Breast epithelium (tissue), 4 donors: ENCODE measurements at places on chromosomes 4 and X. TPM values are rescaled to one million over a fixed set of nuclear protein-coding genes. Genes with fewer than 3 reads are reported as not detected.
A peak's percentile ranks its signal among the peaks of the same experiment; 100 is the strongest.

TEX13C gene
- total RNA-seq: not detected

RIBC1 gene
- 2.9 TPM for total RNA-seq

DNA sequence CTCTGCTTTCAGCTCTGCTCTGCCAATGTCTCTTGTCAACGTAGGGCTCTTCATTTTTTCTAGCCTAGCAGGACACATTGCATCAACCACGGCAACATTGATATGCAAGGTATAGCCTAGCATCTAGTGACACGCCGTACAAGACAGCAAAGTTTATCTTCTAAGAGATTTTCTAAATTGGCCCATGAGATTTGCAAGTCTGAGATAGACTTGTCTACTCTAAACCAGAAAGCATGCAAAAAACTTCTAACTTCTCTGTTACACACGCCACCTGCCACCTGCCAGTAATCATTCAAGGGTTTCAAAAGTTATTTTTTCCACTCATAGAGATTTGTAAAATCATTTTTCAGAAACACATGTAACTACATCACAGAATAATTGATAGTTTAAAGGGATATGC, 1265.7 kb downstream of the C4orf33 start:
- no peak for DNase-seq

GRCh38 chr4:10007436-10007740, 13.9 kb downstream of the SLC2A9 start:
- DNase-seq: no peak

DNA sequence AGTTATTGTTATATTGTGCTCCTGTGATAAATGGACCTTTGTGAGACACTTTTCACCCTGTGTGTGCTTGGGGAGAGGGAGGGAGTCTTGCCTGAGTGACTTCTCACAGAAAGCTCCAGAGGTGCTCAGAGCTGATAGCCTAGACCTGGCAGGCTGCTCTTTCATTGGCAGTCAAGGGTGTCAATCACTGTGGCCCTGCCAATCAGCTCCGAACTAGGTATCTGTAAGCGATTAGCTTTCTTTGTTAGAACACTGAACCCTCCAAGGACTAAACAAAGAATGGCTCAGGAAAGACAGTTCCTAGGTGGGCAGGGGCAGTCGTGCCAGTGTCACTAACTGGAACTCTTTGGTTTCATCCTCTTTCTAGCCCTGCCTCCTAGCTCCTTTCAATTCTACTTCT, 2.7 kb upstream of the NALF2 start:
- DNase-seq: no peak

TENM3 gene
- 30.6 TPM for total RNA-seq

- DNase-seq: no peak
Measured at GRCh38 chr4:5970381-5971077, 47.7 kb downstream of the C4orf50 start.

- DNase-seq: peak; percentile 28
Measured at GRCh38 chrX:15143050-15143824, 126.6 kb downstream of the ASB9 start.

GRCh38 chr4:11485926-11486325, 57.2 kb upstream of the HS3ST1 start:
- DNase-seq: no peak

GRCh38 chr4:120824946-120825345, 97.6 kb downstream of the PRDM5 start:
- no peak for DNase-seq

GRCh38 chr4:153241970-153242838, 38.0 kb downstream of the TRIM2 start:
- DNase-seq: no peak

- DNase-seq: no peak
Measured at GRCh38 chrX:50776248-50776647, 37.7 kb downstream of the SHROOM4 start.

DNA sequence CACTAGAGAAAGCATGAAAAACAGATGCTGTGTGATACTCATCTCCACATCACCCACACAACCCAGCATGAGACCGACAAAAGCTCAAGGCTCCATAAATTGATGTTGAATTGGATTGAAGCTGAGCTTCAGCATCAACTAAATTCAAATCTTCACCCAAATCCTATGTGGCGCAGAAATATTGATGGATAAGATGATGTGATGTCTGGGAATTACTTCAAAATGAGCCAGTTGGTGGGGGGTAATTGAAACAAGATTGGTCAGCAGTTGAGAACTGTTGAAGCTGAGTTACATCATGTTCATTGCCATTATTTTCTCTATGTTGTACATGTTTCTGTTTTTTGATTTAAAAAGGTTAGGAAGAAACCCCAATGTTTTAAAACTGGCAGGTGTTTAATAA, 166.5 kb upstream of the STS start:
- DNase-seq: no peak

- peak; percentile 55 for DNase-seq
Measured at GRCh38 chr4:38663090-38663800, 754 bp upstream of the KLF3 start.

- no peak for DNase-seq
Measured at GRCh38 chr4:122797405-122798094, 29.1 kb upstream of the FGF2 start.

GRCh38 chr4:30495651-30496310, 224.4 kb upstream of the PCDH7 start:
- DNase-seq: no peak

LGI2 gene
- total RNA-seq: 0.33 TPM

BEX2 gene
- 29.4 TPM for total RNA-seq

NXF2B gene
- not detected for total RNA-seq

- DNase-seq: no peak
Measured at GRCh38 chr4:10089346-10089745, 27.3 kb downstream of the WDR1 start.

MAGEA2 gene
- not detected for total RNA-seq

DNA sequence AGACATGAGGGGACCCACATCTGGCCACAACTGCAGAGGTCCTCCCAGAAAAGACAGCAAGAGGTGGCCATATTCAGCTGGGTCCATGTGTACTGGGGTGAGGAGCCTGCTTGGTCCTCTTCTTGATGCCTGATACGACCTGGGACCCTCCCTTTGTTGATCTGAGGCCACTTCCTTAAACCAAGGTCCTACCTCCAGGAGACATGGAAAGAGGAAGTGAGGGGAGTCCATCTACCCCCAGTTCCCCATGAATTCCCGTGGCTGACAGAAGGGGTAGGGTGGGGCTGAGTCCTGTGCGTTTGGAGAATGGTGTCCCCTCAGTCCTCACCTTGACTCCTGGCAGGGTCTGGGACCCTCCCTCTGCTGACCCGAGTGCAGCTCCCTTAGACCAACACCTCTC, 2.1 kb downstream of the MAGEA10 start:
- DNase-seq: no peak

GRCh38 chrX:123959281-123960063, 2.0 kb upstream of the STAG2 start:
- DNase-seq: peak; percentile 60

RHOXF2B gene
- total RNA-seq: not detected

DNA sequence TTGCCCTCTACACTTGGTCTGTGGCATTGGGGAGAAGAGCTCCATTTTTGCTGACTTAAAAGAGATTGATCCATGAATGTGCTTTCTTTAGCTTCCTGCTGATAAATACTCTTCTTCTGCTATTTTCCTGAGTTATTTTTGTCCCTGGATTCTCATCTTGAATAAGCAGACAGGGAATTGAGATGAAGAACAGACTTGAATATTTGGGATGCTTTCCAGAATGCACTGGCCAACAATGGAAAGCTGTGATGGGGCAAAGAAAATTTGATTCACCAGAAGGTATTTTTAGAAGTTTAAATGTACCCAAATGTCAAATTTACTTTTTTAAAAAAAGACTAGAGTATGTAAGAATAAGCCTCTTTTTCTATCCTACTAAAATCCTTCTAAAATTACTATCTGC, 309.9 kb upstream of the PPP1R2C start:
- DNase-seq: no peak

DNA sequence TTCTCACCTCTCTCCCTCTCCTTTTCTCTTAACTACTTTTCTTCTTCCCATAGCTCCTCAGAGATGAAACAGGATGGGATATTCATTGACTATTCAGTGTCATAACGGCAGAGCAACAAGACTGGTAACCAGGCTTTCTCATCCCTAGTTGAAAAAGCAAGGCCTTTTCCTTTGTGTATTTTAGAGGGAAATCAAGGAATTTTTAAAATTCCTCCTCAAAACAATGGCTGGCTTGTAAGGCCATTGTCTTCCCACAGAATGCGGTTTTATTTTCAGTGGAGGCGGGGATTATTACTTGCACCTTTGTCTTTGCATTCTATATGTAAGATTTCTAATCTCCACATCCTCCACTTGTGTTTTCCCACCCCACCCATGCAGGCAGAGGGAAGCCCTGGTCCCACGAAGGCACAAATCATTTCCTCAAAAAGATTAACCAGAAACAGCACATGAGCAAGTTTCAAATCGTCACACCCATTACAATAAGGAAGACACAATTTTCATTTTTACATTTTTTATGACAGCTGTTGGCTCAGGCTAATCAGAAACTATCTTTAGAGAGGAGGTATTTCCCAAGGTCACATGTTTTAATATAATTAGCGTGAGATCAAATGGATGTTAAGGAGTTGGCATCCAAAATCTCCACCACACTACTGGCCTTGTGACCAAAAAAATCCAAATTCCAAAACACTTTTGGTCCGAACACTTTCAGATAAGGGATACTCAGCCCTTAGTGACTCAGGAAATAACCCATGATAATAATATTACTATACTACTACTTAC, 53.0 kb upstream of the KDR start:
- no peak for DNase-seq

DNA sequence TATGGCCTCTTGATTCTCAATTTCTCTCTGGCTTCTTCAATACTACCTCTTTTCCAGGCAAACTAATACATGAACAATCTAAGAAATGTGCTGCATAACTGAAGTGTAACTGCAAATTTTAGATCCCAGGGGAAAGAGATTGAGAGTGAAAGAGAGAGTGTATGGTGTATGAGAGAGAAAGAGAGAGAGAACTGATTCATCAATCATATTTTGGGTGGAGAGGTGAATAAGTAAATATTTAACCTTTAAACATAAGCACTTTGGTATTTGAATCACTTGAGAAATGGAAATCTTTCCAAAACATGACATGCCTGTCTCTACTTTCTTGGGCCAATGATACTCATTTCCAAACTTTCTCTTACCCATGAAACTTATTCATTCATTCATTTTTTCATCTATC, 147.2 kb upstream of the DIPK2B start:
- DNase-seq: no peak

SH3RF1 gene
- total RNA-seq: 20.2 TPM

PNMA6A gene
- total RNA-seq: 1.8 TPM

CFAP99 gene
- not detected for total RNA-seq

DNA sequence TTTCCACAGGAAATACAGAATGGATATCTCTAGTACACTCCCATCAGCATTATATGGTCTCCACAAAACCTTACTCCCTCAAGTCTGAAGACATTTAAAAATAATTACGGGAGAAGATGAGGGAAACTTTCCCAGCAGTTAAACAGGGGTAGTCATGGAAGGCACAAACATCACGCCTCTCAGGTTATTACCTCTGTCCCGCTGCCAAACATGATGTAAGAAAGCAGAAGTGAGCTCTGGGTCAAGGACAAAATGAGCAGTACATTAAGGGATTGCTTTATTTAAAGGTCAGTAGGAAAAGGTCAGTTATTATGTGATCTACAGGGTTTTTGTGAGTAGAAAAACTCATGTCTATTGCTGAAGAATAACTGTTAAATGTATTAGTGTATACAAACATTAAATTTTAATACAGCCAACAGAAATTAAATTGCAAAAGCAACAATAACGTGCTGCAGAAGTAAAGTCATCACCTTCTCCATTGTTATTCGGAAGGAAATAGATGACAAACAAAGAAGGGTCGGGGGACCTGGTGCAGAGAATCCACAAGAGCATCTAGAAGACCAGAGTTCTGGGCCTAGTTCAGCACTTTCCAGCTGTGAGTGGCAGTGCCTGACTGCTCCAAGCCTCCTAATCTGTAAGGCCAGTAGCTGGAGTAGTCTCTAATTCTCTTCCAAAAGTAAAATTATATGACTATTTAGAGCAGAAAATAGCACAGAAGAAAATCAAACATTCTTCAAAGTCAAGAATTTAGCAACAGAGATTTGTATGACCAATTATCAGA, 171.2 kb downstream of the PPP3CA start:
- DNase-seq: no peak

SPANXN3 gene
- not detected for total RNA-seq

GYPE gene
- total RNA-seq: 0.29 TPM

DNA sequence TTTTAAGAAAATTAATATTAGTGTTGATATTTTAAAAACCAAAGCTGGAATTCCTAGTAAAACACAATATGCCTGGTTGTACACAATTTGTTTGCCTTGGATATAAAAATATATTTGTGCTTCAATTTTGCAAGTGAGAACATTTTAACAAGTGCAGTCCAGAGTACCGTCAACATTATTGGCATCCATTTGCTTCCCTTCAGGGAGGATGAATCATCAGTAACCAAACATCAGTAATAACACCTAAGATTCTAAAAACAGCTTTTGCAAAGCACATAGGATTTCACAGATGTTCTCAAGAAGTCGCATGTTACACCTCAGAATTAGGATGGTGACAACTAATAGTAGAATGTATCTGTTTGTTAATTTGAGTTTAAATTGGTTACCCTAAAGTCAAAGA, 262.6 kb upstream of the BMP3 start:
- no peak for DNase-seq
